ENCODE measurements at places on chromosomes 16 and 17. TPM values are rescaled to one million over a fixed set of nuclear protein-coding genes. Genes with fewer than 3 reads are reported as not detected.

- H3K36me3 ChIP-seq = peaks cover 2% of the 10 kb centered on the region
- H3K4me3 ChIP-seq = no peak overlapping the region
- H3K27me3 ChIP-seq = no peaks in the 10 kb centered on the region
- no peak for DNase-seq
- H3K27ac ChIP-seq = no peak overlapping the region
Observed at GRCh38 chr16:608019-608418, 18.2 kb downstream of the RAB40C start.

DNA sequence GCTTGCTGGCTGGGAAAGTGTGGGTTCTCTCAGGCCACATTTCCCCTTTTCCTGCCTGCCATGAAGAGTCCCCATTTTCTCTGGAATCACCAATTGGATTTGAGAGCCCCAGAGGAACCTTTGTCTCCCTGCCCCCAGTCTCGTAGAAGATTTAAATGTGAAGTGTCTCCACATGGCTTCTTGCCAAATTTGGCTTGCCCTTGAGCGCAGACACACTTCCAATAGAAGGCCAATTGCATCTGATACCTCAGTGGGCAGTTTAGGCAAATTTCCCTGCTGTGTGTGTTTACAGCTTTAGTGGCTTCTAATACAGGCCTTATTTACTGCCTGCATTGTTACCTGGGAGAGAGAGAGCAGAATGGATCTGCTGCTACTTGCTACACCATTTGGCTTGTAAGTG lies 29.7 kb downstream of the CDK5R1 start:
- H3K4me1 ChIP-seq = peaks cover 50% of the 10 kb centered on the region
- H3K36me3 ChIP-seq = no peaks in the 10 kb centered on the region
- H3K27me3 ChIP-seq = no peaks in the 10 kb centered on the region
- no peak for DNase-seq

RNF43 gene
- 0.95 TPM for total RNA-seq

DNA sequence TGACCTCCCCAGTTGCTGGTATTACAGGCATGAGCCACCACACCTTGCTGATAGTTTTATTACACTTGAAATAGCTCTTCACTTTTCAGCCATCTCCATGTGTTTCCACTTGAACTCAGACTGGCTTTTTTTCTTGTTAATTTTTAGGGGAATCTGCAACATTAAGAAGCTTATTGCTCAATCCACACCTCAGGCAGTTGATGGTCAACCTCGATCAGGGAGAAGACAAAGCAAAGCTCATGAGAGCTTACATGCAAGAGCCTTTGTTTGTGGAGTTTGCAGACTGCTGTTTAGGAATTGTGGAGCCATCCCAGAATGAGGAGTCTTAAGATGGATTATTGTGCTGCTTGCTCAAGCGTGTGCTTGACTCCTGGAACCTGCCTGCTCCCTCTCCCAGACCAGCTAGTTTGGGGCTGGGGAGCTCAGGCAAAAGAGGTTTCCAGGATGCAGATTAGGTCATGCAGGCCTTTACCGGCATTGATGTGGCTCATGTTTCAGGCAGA lies 8.6 kb downstream of the ZNHIT3 start:
- no peak overlapping the region for H3K4me3 ChIP-seq
- peaks cover 2% of the 10 kb centered on the region for H3K4me1 ChIP-seq
- no peak overlapping the region for H3K27ac ChIP-seq
- H3K27me3 ChIP-seq = no peaks in the 10 kb centered on the region
- DNase-seq = no peak

DNAH3 gene
- total RNA-seq = not detected

WFIKKN1 gene
- 0.45 TPM for total RNA-seq

- H3K4me3 ChIP-seq = peak overlapping the region; percentile 21
- DNase-seq = no peak
- H3K4me1 ChIP-seq = peaks cover 11% of the 10 kb centered on the region
- peaks cover 2% of the 10 kb centered on the region for H3K36me3 ChIP-seq
Observed at GRCh38 chr17:65799454-65799853, 238.0 kb upstream of the AXIN2 start.

DNA sequence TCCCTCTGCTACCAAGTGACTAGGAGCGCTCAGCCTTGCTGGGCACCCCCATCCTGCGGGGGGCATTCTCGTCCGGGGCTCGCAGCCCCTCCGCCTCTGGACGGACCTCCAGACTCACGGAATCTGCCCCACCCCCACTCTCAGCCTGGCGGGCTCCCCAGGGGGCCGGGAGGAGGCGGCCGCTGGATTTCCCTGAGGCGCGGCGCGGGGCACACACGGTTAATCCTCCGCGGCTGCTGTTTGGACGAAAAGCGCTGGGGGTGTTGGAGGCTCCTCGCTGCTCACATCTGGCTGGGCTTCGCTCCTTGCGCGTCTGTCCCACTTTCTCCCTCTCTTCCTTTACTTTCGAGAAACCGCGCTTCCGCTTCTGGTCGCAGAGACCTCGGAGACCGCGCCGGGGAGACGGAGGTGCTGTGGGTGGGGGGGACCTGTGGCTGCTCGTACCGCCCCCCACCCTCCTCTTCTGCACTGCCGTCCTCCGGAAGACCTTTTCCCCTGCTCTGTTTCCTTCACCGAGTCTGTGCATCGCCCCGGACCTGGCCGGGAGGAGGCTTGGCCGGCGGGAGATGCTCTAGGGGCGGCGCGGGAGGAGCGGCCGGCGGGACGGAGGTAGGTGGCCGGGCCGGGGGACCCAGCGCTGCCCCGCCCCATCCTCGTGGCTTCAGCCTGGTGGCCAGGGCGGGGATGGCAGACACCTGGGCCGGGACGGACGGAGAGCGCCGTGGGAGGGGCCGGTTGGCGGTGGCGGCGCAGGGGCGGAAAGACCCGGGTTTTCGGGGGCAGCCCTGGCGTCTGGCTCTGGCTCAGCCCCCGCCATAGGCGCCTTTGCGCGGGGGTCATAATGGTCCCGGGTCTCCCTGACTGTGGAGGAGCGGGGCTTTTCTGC lies at the start of gene C1QTNF1:
Gene C1QTNF1 (plus strand): TSS at position 284 of the 886 bp plus-strand sequence. CDS start 19,800 bp downstream, outside the sequence.
- H3K4me3 ChIP-seq = peak within 1 kb of the TSS; percentile 87
- H3K4me1 ChIP-seq = peaks cover 6% of the 10 kb centered on the region
- DNase-seq = peak; percentile 79
- H3K27me3 ChIP-seq = peaks cover 62% of the 10 kb centered on the region
- H3K36me3 ChIP-seq = no peaks in the 10 kb centered on the region

GRCh38 chr17:66331038-66331816 lies 28.8 kb downstream of the PRKCA start:
- H3K36me3 ChIP-seq = peaks cover 36% of the 10 kb centered on the region
- peak; percentile 79 for DNase-seq
- H3K4me1 ChIP-seq = peaks cover 60% of the 10 kb centered on the region
- H3K27ac ChIP-seq = peak overlapping the region; percentile 94
- no peaks in the 10 kb centered on the region for H3K27me3 ChIP-seq

GRCh38 chr16:23700093-23700492 lies 12.9 kb downstream of the ERN2 start:
- no peak for DNase-seq
- H3K27me3 ChIP-seq = peaks cover 2% of the 10 kb centered on the region
- no peaks in the 10 kb centered on the region for H3K36me3 ChIP-seq
- no peak overlapping the region for H3K27ac ChIP-seq
- no peaks in the 10 kb centered on the region for H3K4me1 ChIP-seq
- H3K4me3 ChIP-seq = no peak overlapping the region

SP6 gene
- total RNA-seq = 0.05 TPM

PLXDC1 gene
- 0.43 TPM for total RNA-seq

TNFSF13 gene
- 3.5 TPM for total RNA-seq

DNA sequence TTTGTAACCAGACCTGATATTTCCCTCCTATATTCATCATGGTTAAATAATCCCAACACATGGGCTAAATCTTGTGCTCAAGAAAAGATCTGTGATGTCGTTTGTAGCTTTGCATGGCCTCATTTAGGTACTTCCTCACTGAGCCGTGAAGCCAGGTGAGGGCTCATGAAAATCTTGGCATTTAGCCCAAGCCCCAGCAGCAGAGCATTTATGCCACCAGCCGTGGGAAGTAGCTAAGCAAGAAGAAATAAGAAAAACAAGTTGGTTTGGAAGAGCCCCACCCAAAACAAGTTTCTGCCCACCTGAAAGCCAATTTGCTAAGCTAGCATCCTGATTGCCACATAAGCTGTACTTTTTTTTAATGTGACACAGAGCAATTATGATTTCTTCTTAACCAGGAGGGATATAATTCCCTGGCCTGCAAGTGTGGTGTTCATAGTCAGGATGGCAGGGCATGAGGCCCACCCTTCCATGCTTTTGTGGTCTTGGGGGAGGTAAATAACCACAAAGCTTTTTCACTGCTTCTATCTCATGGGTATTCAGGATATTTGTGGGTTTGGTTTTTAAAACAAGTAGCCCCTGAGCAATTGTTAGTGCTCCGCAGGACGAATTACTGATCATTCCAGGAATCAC lies 10.5 kb downstream of the TMIGD1 start:
- H3K4me1 ChIP-seq = peaks cover 15% of the 10 kb centered on the region
- no peak overlapping the region for H3K27ac ChIP-seq
- no peaks in the 10 kb centered on the region for H3K36me3 ChIP-seq
- H3K27me3 ChIP-seq = peaks cover 3% of the 10 kb centered on the region

HLF gene
- total RNA-seq = 1.3 TPM

HOXB7 gene
- total RNA-seq = 0.36 TPM

DNA sequence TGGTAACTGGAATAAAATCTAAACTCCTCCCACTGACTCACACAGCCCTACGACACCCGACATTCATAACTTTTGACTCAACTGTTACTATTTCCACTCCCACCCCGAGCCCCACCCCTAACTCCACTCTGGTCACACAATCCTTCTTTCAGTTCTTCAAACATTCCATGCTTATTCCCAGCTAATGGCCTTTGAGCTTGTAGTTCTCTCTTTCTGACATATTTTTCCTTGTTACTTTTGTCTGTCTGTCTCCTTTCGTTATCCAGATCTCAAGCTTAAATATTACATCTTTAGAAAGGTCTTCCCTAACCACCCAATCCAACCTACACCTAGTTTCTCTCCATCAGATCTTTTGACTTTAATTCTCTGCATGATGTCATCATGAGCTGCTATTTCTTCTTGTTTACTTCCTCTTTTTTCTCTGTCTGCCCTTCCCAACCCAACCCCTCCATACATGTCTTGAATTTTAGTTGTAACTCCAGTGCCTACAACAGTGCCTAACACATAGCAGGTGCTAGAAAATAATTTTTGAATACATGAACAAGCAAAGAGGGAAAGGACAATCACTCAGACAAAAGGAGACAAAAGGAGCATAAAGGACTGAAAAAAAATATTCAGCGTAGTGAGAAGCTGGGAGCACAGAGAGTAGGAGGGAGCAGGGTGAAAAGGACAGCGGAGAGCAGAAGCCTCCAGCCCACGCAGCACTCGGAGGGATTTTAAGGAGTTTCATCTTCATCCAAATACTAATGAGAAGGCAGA lies 65.2 kb upstream of the SMIM36 start:
- H3K36me3 ChIP-seq = no peaks in the 10 kb centered on the region
- H3K4me3 ChIP-seq = no peak overlapping the region
- DNase-seq = no peak
- peaks cover 22% of the 10 kb centered on the region for H3K27me3 ChIP-seq

- H3K4me3 ChIP-seq = no peak overlapping the region
- no peaks in the 10 kb centered on the region for H3K4me1 ChIP-seq
- DNase-seq = no peak
- no peaks in the 10 kb centered on the region for H3K27me3 ChIP-seq
- H3K27ac ChIP-seq = no peak overlapping the region
Observed at GRCh38 chr16:84302111-84302954, 7.7 kb downstream of the WFDC1 start.

DNA sequence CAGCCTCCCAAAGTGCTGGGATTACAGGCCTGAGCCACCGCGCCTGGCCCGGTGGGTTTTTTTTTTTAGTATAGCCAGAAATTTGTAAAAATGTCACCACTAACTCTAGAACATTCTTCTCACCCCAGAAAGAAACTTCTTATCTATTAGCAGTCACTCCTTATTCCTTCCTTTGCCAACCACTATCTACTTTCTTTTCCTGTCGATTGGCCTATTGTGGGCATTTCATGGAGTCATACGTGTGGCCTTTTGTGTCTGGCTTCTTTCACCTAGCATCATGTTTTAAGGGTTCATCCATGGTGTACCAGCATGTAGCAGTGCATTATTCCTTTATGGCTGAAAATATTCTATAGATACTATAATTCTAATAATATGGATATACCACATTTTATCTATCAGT lies 3.6 kb downstream of the CYB5D2 start:
- H3K27me3 ChIP-seq = no peaks in the 10 kb centered on the region
- H3K4me1 ChIP-seq = peaks cover 19% of the 10 kb centered on the region
- no peak overlapping the region for H3K4me3 ChIP-seq
- DNase-seq = no peak

DNA sequence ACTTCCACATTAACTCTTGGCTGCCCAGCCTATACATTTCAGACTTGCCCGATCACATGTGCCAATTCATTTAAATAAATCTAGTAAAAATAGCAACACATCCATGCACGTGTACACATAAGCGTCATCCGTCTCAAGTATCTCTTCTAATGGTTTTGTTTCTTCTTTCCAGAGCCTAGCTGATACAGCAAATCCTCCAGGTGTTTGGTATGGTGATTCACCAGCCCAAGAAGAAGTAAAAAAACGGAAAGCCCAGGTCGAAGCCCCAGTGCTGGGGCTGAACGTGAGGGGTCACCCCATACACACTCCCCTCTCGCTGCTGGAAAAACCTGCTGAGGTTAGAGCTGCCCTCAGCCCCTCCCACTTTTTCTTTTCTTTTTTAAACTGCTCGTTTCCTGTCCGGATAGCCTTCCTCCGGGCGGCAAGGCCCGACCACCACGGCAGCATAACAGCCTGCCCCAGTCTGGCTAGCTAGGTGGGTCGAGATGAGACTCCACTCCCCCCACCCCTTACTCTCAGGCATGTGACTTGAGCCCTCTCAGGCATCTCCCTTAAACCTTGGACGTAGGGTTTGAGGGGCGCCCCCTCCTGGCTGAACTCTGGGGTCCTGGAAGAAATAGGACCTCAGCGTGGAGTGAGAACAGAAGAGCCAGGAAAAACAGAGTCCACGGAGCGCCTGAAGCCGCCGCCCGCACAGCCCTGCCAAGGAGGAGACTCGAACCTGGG lies 13.9 kb upstream of the OR1F1 start:
- H3K27ac ChIP-seq = peak overlapping the region; percentile 11
- H3K27me3 ChIP-seq = peaks cover 72% of the 10 kb centered on the region
- H3K36me3 ChIP-seq = peaks cover 6% of the 10 kb centered on the region
- peak; percentile 67 for DNase-seq

DNA sequence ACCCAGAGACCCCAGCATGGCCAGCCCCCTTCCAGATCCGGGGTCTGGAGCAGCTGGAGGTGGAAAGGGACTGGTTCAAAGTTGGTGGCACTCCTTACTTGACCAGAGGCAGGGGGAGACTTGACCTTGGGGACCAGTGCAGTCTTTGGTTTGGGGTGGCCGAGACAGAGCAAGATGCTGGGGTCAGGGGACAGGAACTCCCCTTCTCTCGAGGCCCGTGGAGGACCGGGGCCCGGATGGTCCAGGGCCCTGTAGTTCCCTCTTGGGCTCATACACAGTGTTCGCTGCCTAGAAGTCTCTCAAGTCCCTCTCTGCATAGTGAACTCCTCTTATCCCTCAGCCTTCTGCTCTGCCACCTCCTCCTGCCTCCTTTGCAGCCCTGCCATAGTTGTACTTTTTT lies 601 bp upstream of the PRSS33 start:
- peaks cover 2% of the 10 kb centered on the region for H3K4me1 ChIP-seq
- H3K36me3 ChIP-seq = no peaks in the 10 kb centered on the region
- DNase-seq = no peak

GRCh38 chr17:43877031-43877430 lies 30.1 kb downstream of the CD300LG start:
- H3K36me3 ChIP-seq = no peaks in the 10 kb centered on the region
- no peak overlapping the region for H3K4me3 ChIP-seq
- peaks cover 8% of the 10 kb centered on the region for H3K27me3 ChIP-seq
- DNase-seq = no peak
- H3K4me1 ChIP-seq = no peaks in the 10 kb centered on the region

All from activated CD4-positive, alpha-beta T cell treated with anti-CD3 and anti-CD28 coated beads, Interleukin-2, amount 10 ng/mL, durations not matched to agents 24 days and 14 days (primary cell).